ENCODE measurements at places on chromosomes 16 and 17.

DNA sequence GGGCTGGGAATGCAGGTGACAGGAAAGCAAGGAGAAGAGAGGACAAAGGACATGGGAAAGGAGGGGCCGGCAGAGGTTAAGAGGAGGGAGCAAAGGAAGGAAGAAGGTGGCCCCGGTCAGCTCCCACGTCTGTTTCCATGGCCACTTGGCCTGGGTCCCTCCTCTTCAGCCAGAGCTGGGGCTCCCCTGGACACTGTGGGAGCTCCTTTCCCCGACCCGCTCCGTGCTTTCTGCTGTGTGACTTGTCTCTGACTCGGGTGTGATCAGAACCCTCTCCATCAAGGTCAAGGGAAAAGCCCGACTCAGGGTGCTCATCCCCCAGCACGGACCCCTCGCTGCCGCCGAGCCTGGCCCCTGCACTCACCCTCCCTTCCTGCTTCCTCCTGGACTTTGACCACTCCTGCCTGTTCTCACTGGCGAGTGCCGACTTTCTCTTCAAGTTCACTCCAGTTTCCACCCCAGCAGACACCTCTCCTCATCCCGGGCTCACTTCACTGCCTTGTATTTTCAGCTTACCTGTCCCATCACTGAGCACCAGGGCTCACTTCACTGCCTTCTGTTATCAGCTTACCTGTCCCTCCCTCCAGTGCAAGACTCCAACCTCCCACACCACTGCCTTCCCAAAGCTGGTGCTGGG is 61.2 kb downstream of the MEAK7 start:
- DNase-seq, result no peak

DNA sequence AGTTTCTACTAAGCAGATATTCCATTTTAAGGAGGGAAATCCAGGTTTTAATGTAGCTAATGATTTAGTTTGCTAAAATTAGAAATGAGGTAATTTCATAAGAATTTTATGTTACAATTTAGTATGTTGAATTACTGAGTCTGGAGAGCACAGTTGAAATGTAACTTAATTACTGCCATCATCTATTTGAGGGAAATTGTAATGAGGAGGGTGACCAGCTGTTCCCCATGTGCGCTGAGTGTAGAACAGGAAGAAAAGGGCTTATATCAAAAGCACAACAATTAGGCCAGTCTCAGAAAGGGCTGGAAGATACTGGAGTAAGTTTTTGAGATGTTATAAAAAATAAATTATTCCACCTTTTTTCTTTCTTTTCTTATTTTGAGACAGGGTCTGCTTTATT is 735.1 kb upstream of the GOT2 start:
- peak; percentile 3 for DNase-seq

DNA sequence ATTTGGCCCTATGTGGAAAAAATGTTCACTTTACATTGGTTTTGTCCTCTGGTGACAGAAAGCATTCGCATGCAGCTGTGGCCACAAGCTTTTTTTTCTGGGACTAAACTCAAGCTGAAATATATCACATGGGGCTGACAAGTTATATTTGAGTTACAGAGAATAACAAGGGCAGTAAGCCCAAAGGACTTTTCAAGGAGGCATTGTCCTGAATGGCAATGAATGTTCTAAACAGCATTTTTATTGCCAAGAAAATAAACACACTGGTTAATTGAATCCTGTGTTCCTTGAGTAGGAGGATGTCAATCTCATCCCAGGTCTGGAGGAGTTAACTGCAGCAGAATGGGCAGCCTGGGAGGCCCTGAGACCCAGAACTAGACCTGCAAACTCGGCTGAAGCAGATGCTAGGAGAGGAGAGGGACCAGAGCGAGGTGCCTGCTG is 114.5 kb downstream of the COPRS start:
- DNase-seq, result peak; percentile 41

GRCh38 chr16:12575288-12575687 is 228.4 kb downstream of the CPPED1 start:
- DNase-seq, result no peak

- no peak for DNase-seq
Measured at GRCh38 chr17:57595947-57596695, 149.0 kb downstream of the CCDC182 start.

GRCh38 chr16:20598832-20599469 is 22.8 kb upstream of the ACSM2B start:
- DNase-seq, result no peak

GRCh38 chr17:19904924-19905323 is 37.2 kb upstream of the ULK2 start:
- no peak for DNase-seq

DNA sequence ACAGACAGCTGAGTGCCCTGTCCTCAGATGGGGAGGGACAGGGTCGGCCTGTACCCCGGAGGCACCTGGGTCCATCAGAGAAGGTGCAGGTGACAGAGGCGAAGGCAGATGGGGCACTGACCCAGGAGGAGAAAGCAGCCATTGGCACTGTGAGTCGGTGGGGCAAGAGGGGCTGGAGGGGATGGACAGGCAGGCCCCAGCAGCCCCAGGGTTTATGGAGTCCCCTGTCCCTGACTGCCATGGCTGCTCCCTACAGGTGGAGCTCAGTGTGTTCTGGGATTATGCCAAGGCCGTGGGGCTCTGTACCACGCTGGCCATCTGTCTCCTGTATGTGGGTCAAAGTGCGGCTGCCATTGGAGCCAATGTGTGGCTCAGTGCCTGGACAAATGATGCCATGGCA is 32.1 kb downstream of the ANKRD40 start:
- no peak for DNase-seq

DNA sequence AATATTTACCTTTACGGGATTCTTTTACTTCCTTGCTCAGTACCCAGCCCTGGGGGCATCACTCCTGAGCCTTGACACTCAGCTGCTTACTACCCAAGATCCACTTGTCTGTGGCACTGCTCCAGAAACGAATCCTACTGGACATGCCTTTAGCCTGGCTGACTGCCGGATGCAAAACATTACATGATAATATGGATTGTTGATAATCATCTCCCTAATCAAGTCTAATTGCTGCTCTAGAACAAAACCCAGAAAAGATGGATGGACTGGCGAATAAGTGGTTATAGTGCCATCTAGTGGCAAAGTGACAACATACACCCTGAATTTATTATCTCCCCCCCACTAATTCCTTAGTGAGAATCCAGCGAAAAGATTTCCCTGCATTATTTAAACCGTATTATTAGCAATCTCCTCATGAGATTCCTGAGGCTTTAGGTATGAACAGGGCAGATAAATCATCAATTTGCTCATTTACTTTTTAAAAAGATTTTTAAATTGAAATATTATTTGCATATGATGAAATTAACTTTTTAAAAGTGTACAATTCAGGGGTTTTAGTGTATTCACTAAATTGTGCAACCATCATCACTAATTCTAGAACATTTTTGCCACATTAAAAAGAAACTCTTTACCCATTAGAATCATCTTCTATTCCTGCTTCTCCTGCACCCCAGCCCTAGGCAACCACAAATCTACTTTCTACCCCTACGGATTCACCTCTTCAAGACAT is 61.6 kb downstream of the RGS9 start:
- DNase-seq, result peak; percentile 73

GRCh38 chr16:21565507-21565860 is 33.9 kb upstream of the METTL9 start:
- DNase-seq, result no peak

DNA sequence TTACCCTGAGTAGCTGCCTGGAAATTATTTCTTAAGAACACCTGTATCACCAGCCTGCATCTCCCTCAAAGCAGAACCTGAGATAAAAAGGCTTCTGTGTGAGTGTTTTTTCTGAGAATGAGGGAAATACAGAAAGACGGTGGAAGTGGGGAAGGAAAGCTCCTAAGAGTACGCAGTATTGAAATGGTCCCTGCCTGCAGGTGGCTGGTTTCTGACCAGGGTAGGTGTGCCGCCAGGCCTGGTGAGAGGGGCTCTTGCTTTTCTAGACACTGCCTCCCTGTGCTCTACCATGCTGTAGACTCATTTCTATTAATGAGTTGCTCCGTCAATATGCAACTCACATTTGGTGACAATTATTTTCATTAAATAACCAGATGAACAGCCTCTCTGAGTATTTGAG is 201.7 kb downstream of the MAP2K4 start:
- no peak for DNase-seq

DNA sequence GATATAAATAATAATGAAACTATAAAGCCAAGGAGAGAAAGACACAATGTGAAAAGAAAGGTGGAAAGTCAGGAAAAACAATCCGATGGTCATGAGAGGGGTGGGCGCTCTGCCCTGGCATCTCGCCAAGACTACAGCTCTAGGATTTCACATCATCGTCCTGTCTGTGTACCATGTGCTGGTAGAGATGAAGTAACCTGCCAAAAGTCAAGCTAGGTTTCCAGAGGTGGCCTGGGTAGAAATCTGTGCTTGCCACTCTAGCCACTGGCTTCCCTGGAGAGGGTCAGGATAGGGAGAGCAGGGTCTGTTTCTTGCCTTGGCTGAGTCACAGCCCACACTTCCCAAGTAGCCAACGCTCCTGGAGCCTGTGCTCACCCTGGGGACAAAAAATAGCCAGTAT is 31.0 kb upstream of the TRAP1 start:
- no peak for DNase-seq

GRCh38 chr17:51270636-51271035 is 10.3 kb downstream of the UTP18 start:
- no peak for DNase-seq

- DNase-seq, result no peak
Measured at GRCh38 chr17:82283208-82283749, 9.8 kb upstream of the CSNK1D start.

GRCh38 chr17:36592316-36592715 is 637 bp downstream of the DHRS11 start:
- DNase-seq, result no peak

DNA sequence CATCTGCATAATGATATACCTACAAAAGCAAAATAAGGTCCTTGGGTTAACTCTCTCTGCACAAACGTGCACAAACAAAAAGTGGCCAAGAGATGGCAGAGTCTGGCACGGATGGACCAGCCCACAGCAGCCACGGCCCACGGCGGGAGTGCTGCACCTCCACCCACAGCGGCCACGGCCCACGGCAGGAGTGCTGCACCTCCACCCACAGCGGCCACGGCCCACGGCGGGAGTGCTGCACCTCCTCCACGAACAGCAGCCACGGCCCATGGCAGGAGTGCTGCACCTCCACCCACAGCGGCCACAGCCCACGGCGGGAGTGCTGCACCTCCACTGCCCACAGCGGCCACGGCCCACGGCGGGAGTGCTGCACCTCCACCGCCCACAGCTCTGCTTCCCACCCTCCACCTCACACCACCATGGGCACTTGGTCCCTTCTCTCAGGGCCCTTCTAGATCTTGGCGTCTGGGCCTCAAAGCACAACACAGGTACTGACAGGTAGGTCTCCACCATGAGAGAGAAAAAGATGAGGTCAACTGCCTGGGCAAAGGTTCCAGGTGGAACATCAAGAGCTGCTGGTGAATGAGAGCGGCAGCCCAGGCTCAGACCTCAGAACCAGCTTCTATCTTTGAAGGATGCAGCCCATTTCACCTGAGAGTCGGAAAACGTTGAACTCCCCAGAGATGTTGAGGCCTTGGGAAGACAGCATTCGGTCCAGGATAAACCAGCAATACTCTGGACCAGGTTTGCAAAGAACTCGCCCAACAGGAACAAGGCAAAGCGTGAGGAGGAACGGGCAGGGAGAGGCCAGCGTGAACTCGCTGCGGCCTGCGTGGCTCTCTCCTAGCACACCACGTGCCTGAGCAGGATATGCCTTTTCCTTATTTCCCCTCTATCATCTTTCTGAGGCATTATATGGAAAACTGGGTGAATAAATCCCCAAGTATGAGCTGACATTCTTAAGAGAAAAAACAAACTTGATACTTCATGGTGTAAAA is 124.5 kb downstream of the ZNF778 start:
- DNase-seq, result no peak

DNA sequence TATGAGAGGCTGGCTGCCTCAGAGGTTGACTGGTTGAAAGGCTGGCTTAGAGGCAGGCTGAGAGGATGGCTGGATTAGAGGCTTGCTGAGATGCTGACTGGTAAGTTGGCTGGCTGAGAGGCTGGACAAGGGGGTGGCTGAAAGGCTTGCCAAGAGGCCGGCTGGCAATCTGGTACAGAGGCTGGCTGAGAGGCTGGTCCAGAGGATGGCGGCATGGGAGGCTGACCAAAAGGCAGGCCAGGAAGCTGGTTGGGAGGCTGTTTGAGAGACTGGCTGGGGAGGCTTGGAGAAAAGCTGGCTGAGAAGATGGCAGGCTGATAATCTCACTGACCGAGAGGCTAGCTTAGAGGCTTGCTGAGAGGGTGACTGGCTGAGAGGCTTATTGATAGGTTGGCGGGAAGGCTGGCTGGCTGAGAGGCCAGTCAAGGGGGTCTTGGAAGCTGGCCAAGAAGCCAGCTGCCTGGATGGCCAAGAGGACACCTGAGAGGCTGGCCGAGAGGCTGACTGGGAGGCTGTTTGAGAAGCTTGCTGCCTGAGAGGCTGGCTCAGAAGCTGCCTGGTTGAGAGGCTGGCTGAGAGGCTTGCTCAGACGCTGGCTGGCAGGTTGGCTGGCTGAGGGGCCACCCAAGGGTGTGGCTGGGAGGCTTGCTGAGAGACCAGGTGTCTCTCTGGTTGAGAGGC is 34.2 kb upstream of the ACSM2B start:
- DNase-seq, result no peak

GRCh38 chr16:27485811-27486210 is 63.9 kb downstream of the GTF3C1 start:
- DNase-seq, result no peak

DNA sequence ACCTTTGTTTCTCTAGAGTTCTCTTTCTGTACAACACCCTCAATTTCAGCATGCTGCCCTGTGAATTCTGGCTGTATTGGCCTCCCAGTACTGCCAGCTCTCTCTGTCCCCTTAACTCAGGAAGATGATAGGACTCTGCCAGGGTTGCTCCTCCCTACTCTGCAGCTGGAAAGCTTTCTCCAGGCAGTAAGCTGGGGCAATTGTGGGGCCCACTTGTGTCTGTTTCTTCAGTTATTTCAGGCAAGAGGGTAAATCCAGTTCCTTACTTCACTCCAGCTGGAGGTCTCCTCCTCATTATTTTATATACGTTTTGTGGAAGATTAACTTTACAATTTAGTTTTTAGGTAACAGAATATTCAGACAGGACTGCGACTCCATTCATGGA is 9.9 kb downstream of the C17orf100 start:
- DNase-seq, result no peak

- DNase-seq, result no peak
Measured at GRCh38 chr17:58369214-58370031, 17.4 kb upstream of the SUPT4H1 start.

GRCh38 chr16:19912455-19913339 is 28.0 kb upstream of the GPRC5B start:
- no peak for DNase-seq

- DNase-seq, result no peak
Measured at GRCh38 chr16:79008869-79009179, 591.7 kb downstream of the MAF start.

DNA sequence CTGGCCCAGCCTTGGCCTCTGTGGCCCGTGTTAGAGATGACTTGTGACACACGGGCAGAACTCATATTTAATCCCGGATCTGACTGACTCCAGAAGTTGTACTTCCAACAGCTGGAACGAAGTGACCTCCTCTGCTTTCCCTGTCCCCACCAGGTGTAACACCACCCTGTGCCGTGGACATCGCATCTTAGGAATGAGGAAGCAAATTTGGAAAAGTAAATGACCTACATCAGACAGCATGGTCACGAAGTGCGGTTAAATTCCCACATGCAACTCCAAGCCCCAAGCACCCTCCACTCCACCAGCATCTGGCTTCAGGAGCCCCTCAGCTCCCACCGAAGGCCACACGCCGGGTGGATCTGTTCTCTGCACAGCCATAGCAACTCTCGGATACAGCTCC is 2.9 kb downstream of the TK1 start:
- DNase-seq, result no peak

- no peak for DNase-seq
Measured at GRCh38 chr16:23866621-23867020, 30.8 kb downstream of the PRKCB start.

All from tongue (tissue), 3 donors.